HFFc6 (cell line): ENCODE measurements at places on chromosomes 4 and X. TPM values are rescaled to one million over a fixed set of nuclear protein-coding genes. Genes with fewer than 3 reads are reported as not detected.

GRCh38 chrX:46561824-46562657 is 11.5 kb upstream of the CHST7 start:
- no peak for DNase-seq

DNA sequence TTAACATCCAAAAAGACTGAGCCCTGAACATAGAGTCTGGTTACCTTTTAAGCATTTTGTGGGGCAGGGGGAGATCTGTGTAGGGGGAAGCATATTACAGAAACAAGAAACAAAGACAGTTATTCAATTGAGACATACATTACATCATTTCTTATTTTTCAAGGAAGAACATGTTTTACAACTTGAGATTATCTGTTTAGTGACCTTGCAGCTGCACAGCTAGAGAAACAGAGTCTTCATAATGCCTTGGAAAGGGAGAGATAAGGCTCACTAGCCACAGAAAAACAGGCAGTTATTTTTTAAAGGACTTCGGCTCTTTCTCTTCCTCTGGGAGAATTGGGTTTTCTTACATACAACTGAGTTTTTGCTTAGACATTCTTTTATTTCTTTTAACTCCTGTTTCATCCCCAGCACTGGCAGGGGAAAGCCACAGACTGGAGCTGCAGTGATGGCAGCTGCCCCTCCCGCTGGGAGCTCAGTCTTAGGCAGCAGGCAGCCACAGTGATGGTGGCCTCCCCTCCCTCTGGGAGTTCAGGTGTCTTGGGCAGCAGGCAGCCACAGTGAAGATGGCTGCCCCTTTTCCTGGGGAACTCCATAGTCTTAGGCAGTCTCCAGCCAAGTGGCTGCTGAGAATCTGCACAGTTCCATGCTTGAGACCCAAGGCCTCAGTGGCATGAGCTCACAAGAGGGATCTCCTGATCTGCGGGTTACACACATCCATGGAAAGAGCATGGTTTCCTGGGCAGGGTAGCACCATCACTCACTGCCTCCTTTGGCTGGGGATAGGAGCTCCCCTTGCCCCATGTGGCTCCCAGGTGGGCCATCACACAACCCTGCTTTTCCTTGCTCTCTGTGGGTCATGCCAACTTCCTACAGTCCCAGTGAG is 19.4 kb upstream of the TMPRSS11F start:
- no peak for DNase-seq

DNA sequence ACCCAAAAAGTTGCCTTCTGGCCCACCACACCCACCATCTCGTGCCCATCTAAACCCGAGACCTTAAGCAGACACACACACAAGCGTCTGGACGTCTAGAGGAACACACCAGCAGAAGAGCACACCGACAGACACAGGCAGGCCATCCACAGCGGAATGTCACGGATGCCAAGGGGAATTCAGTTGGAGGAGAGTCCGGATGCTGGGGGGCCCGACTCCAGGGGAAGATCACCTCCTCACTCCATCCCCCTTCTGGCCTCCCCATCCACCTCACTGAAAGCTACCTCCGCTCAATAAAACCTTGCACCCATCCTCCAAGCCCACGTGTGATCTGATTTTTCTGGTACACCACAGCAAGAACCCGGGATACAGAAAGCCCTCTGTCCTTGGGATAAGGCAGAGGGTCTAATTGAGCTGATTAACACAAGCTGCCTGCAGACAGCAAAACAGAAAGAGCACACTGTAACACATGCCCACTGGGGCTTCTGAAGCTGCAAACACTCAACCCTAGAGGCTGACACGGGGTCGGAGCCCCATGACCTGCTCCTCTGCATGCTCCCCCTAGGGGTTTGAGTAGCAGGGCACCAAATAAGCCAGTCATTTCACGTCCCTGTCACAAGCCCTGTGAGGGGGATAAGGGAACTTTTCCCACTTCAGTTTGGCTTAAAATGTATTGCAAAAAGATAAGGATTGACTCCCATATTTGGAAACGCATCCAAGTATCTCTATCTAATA is 339.6 kb upstream of the PCDH10 start:
- DNase-seq: no peak

DNA sequence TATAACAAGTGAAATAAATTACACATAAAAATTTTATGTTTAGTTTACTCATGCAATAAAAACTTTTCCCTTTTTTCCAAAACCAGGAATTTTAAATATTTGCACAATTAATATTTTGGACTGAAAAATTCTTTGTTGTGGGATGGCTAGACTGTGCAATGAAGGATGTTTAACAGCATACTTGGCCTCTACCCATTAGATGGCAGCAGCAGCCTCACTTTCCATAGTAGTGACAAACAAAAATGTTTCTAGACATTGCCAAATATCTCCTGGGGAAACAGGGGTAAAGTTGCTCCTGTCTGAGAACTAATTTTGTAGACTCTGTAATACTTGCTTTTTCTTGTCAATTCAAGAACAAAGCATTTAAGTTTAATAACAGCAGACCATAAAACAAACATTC is 49.8 kb downstream of the SCLT1 start:
- peak; percentile 27 for DNase-seq

GRCh38 chr4:116055857-116056827 is 942.7 kb upstream of the NDST4 start:
- no peak for DNase-seq

GRCh38 chr4:17817027-17817426 is 6.2 kb downstream of the NCAPG start:
- DNase-seq: peak; percentile 70

Gene XAGE1B
- not detected in 3 replicates for total RNA-seq

Gene GLRB
- 6.1 to 11.4 TPM (median 8.3 TPM) in 3 replicates for total RNA-seq

Gene ZBED1
- total RNA-seq: 26.1 to 29.6 TPM (median 28.6 TPM) in 3 replicates

Gene XK
- total RNA-seq: not detected in 2 replicates
